ENCODE measurements at places on chromosomes 7 and 10. TPM values are rescaled to one million over a fixed set of nuclear protein-coding genes. Genes with fewer than 3 reads are reported as not detected.

Gene TRPV5
- total RNA-seq: not detected

Gene ARMC3
- not detected for total RNA-seq

Gene EIF5AL1
- total RNA-seq: 0.28 TPM

Gene SRGN
- total RNA-seq: 433 TPM

DNA sequence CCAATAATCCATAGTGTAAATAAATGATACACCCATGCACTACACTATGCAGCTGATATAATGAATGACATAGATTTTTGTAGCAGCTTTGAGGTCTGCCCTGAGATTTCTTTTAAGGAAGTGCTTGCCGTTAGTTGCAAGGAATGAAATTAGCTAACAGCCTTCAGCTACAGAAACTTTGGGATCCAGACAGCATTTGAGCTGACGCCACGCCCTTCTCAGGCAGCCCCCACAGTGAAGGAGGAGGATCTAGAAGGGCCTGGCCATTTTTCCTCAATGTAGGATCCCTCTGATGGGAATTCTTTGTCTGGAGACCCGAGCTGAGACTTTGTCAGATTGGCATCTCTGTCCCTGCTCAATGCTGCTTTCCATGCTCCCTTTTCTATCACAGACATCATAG, 6.1 kb upstream of the PDK4 start:
- DNase-seq: no peak

GRCh38 chr10:21516242-21517131, 9.0 kb downstream of the SKIDA1 start:
- peak; percentile 53 for DNase-seq

DNA sequence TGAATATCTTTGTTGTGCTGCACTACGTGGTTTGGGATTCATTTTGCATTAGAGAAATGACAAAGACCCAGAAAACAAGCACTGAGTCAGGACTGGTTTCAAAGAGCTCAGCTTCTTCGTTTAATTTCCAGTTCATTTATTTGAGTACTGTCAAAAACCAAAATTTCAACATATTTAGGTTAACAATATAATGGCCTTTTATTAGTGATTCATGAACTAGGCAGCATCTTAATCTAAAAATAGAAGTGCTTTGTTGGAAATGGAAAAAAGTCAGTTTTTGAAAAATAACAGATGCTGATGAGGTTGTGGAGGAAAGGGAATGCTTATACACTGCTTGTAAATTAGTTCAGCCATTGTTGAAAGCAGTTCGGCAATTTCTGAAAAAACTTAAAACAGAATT, 856.4 kb downstream of the LRMDA start:
- no peak for DNase-seq

DNA sequence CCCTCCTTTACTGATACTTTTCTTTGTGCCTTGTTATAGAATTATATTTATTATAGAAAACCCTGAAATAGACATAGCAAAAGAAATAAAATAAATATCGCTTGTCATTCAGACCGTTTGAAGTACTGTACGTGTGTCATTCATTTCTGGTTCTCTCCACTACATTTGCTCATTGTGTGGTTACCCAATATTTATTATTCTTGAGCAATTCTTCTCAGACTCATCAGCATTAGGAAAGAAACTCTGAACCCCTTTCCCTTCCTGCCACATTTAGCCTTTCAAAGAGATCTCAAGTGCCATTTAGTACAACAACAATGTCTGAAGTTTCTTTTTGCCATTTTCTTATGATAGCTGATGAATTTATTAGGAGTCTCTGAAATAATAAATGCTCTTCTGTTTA, 154.1 kb downstream of the KIAA1217 start:
- DNase-seq: no peak

- no peak for DNase-seq
Observed at GRCh38 chr10:130664526-130664925, 528.3 kb downstream of the GLRX3 start.

DNA sequence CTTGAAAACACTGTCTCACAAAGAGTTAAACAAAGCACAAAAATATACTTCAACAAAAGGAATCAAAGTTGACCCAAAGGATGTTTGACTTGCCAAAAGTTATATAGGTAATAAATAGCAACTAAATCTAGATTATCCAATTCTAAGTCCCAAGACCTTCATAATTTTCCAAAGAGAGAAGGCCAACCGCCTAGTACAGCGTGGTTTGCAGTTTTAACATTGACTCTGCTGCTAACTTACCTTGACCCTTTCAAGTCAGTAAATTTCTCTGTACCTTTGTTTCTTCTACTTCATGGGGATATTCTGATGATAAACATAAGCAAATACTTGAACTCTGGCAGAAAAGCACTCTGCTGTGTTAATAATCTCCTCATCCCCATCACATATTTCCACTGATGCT, 1.9 kb upstream of the GPR22 start:
- DNase-seq: no peak
